ENCODE measurements at places on chromosomes 16 and 17. TPM values are rescaled to one million over a fixed set of nuclear protein-coding genes. Genes with fewer than 3 reads are reported as not detected.

Gene PPM1E
- 52.3 TPM for total RNA-seq

Gene PKMYT1
- 5.9 TPM for total RNA-seq

Gene CCL14
- total RNA-seq, result not detected

Gene MYH3
- 1.9 TPM for total RNA-seq

Gene CACNG1
- total RNA-seq, result 0.63 TPM

Measured in parietal lobe (tissue), 2 donors.